ENCODE measurements at places on chromosomes 1 and 21.

DNA sequence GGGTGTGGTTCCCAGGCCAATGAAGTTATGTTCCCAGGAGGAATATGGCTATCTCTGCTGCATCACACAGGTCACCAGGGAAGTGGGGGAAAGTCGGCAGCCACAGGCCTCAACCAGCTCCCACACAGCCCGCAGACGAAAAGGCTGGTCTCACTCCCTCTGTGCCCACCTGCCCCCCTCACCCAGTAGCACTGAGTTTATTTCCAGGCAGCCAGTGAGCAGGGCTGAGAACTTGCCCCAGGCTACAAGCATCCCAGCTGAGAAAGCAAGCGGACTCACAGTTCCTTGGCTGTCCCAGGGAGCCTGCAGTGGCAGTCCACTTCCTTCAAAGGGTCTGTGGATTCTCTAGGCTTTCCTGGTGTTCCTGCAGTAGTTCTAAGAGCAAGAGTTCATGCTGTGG, 68.9 kb downstream of the SLC5A9 start:
- DNase-seq, result no peak

GRCh38 chr1:212692774-212693644, 6.6 kb downstream of the BATF3 start:
- DNase-seq, result no peak

- DNase-seq, result no peak
These were observed 103.7 kb upstream of the PRMT6 start for GRCh38 chr1:106952776-106953175.

DNA sequence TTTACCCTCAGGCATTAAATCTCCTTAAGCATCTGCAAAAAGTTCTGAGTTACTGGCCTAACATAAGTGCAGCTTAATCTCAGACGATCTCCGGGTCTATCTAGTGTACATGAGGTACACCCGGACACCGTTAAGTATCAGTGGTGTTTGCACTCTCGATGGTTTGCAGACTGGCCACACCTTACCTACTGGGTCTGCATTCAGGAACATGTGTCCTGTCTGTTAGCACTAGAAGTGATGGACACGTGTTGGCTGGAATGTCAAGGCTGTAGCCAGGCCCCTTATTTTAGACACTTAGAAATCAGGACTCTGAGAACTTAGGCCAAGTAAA, 783 bp upstream of the AGL start:
- DNase-seq, result no peak

DNA sequence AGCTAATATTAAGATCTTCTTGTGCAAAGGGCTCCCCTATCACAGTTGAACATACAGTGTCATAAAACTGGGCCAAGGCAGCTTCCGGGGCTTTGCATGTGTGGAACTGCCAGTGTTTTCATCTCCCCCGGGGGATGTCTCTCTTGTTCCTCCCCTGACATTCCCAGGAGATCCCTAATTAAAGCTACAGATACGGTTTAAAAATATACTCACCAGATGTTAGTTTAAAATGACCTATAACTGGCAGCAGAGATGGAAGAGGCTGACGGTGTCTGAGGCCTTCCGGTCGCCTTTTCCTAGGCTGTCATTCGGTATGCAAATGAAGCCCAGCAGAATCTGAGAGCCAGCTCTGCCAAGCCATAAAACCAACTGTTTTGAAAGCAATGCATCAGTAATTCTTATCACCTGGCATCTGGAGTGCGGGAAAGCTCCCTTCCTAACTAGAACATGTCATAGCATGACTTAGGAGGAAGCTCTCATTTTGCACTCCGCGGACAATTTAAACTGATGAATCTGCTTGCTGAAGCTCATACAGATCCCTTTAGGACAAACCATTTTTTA, 436.5 kb upstream of the VAMP3 start:
- no peak for DNase-seq

DNA sequence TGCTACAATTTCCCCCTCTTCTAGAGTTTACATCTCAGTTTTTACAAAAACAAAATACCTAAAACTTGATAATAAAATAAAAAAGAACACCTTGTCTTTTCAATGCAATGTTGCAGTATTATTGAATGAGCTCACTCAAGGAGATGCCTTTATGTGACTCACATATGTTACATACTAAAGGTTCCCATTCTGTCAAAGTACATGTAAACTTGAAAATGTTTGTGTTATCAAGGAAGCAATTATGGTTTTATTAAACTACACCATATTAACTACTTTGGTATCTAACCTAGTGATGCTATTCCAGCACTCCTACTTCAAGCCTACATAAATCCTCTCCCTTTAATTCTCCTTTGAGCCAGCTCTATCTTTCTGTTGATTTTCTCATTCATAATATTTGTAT, 658.3 kb downstream of the PTPRC start:
- DNase-seq, result no peak

GRCh38 chr1:214518361-214518760, 33.0 kb downstream of the PTPN14 start:
- no peak for DNase-seq

- no peak for DNase-seq
These were observed 32.9 kb downstream of the FAM78B start for GRCh38 chr1:166133857-166134256.

- DNase-seq, result no peak
These were observed 232.3 kb upstream of the FGGY start for GRCh38 chr1:59064592-59064991.

DNA sequence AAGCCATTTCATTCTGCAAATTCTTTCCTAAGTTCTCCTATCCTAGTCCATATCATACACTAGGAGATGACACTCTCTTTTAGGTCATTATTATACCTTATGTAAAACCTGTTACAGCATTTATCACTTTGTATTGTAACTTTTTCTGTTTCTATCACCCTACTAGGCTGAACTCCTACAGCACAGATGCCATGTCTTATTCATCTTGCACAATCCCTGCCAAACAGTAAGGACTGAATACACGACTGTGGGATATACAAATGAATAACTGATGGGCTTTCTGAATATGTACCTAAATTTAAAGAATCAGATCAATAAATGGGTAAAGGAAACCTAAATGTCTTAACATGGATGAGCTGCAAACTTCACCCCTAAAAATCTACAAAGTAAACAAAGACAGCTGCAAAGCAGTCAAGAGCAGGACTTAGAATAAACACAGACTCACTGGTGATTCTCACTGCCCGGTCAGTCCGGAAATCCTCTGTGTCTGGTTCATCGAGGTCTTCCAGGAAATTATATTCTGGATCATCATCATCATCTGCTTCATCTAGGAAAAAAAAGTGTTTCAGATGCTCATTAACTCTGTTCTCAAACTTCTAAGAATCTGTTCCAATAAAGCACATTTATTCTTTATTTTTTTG, 62.3 kb downstream of the GON4L start:
- no peak for DNase-seq

- no peak for DNase-seq
These were observed 7.3 kb upstream of the RBM34 start for GRCh38 chr1:235168375-235168774.

DNA sequence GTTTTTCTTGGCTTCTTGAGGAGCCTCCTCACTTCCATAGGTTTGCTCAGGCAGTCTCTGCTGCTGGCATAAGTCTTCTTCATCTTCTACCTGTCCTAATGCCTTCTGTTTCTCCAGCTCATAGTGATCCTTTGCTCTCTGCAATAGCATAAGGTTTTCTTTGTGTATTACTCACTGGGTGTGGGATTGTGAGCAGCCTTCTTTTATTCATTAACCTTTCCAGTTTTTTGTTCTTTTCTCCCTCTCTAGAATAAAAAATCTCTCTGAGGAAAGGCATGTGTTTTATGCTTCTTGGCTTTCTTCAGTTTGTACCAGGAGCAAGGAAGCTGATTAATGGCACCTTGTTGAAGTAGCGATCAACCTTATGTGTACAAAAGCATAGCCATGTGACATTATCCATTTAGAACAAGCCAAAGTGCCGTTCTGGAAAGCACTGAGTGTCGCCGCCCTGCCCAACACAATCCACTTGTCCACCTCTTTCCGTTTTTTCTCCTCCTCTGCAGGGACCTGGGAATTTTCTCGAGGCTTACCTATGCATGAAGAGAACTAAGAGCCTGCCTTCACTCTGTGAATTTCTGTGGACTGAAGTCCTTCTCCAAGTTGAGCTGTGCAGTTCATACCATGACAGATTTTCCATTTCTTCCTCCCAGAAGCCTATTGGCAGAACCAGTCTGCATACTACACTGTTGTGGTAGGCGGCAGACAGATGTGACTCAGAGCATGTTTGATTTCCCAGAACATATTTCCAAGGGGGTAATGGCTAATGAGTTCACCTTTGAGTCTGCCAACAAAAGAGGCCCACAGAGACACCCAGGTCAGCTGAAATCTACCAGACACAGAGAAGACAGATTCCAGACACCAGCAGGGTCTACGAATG, 39.0 kb downstream of the DPT start:
- no peak for DNase-seq

GRCh38 chr1:207405814-207406213, 48.3 kb upstream of the CR2 start:
- DNase-seq, result no peak

DNA sequence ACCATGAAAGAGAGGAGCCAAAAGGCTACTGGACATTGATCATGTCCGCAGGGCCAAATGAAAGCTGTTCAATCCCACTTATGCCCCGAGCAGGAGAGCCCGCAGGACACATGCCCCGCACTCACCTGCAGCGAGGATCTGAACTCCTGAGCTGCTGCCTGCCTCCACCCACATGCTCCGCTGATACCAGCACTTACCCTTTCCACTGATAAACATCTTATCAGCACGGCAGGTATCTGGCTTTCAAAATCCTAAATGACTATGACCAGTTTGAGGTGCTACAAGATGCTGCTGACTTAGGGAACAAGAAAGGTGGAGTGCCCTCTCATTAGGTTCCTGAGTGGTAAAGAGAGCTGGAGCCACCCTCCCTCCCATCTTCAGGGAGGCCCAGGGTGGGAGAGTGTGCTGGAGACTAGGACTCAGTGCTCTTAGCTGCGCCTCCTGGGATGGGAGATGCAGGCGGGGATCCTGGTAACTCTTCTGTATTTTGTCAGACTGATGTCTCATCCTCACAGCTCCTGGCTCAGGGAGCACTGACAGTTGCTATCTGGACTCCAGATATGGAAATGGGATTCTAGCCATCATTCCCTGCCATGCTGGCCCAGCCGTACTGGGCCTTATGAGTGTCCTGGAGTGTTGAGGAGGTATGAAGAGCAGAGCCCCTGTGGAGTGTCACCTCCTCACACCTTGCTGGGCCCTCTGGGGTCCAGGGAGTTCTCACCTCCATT, 86.4 kb upstream of the F3 start:
- DNase-seq, result no peak

DNA sequence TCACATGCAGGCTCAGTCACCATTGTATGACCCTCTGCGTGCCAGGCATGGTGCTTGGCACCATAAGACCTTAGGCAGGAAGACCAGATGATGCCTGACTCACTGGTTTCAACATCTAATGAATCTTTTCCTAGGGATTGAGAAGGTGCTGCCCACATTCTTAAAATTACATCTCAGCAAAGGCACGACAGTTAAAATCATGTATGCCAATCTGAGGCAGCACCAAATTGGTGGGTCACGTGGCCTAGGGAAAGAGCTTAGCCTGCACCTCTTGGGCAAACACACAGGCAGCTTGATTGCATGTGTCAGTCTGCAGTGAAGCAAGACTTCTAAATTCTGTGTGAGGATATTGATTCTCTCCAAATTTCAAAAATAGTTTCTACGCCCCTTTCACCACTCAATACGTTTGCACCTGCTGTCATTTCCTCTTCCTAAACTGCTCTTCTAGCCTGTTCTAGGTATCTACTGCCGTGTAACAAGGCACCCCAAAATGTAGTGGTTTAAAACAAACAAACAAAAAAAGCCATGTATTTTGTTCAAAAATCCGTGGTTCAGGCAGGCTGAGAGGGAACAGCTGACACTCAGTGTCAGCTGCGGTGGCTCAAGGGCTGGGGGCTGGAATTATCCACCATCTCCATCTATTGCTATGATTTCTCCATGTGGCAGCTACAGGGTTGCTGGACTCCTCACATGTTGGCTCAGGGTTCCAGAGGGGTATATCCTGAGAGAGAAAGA, 160.2 kb upstream of the FGGY start:
- DNase-seq, result no peak

- DNase-seq, result no peak
These were observed 30.3 kb upstream of the CLIC4 start for GRCh38 chr1:24714859-24715520.

DNA sequence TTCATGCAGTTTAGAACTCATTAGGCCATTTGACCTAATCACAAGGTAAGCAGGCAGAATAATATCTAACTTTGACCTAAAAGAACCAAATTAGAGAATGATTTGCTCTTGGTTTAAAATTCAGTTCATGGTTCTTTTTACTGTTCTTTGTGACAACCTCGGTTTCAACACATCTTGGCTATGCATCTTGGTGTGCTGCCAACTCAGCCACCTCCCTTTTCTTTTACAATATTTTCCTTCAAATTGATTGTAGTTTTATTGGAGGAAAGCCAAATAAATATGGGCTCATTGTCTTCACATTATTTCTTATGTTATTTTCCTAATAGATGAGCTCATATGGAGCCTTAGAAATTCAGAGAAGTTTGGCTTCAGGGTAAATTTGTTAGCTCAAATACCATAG, 338.3 kb downstream of the SIPA1L2 start:
- no peak for DNase-seq

DNA sequence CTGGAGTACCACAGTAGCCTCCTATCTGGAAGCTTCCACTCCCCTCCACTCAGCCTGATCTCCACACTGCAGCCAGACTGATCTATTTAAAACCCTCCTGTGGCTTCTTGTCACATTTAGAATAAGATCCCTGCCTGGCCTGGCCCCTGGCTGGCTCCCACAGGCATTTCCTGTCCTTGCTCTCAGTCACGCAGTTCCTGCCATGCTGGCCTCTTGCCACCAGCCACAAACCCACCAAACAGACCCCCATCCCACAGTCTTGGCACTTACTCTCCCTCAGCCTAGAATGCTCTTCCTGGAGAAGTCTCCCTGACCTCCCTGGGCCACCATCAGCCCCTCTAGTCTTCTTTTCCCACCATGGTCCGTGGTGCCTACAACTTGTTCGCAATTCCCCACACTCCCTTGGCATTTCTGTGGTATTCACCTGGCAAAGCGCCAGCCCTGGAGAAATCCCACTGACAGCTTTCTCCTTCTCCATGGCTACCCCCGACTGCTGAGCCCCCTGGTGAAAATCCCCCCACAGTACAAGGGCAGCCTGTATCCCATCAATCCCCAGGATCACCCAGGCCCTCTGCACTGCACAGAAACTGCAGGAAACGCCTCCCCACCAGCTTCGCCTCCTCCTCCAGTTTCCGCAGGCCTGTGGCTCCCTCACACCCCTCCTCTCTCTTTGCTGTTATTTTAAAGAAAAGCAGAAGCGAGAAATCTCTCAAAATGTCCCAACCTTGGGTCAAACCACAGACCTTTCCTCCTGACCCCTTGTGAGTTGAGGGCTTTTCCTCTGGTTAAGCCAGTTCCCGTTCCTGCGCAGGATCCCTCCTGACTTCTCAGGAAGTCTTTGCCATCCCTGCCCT, 94.5 kb downstream of the SYT2 start:
- DNase-seq, result no peak

GRCh38 chr1:41653574-41653973, 169.1 kb upstream of the EDN2 start:
- peak; percentile 1 for DNase-seq

GRCh38 chr21:44583089-44583799, 2.8 kb upstream of the KRTAP10-5 start:
- no peak for DNase-seq

Data from Caco-2 (cell line).